ENCODE measurements at places on chromosomes 2 and 18.

GRCh38 chr2:25125976-25126375 lies 42.4 kb downstream of the POMC start:
- no peak overlapping the region for H3K27ac ChIP-seq
- H3K27me3 ChIP-seq: peaks cover 15% of the 10 kb centered on the region
- DNase-seq: no peak
- no peak overlapping the region for H3K4me3 ChIP-seq
- H3K36me3 ChIP-seq: no peaks in the 10 kb centered on the region

- no peak overlapping the region for H3K27ac ChIP-seq
- H3K36me3 ChIP-seq: no peaks in the 10 kb centered on the region
- DNase-seq: no peak
- no peaks in the 10 kb centered on the region for H3K27me3 ChIP-seq
Observed at GRCh38 chr2:237184919-237185552, 99.3 kb downstream of the COPS8 start.

- no peaks in the 10 kb centered on the region for H3K27me3 ChIP-seq
- no peaks in the 10 kb centered on the region for H3K36me3 ChIP-seq
- H3K27ac ChIP-seq: no peak overlapping the region
- H3K4me1 ChIP-seq: no peaks in the 10 kb centered on the region
- no peak for DNase-seq
- no peak overlapping the region for H3K4me3 ChIP-seq
Observed at GRCh38 chr2:3000968-3001367, 376.6 kb downstream of the EIPR1 start.

DNA sequence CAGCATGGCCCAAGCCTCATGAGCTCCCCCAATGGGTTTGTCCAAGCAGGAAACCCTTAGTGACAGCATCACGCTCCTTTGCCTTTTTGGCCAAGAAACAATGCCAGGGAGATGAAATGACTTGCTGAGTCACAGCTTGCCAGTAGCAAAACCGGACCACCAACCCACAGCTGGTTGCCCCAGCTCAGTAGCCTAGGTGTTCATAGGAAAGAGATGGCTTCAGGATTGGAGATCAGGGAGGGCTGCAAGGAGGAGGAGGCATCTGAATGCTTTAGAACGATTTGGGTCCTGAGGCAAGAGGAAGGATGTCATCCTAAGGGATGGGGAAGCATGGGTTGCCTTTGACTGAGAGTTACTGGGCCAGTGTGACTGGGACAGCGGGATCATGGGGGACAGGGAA lies 116.7 kb downstream of the CELF4 start:
- DNase-seq: no peak
- no peak overlapping the region for H3K4me3 ChIP-seq
- H3K36me3 ChIP-seq: no peaks in the 10 kb centered on the region
- no peak overlapping the region for H3K27ac ChIP-seq
- H3K27me3 ChIP-seq: no peaks in the 10 kb centered on the region
- H3K4me1 ChIP-seq: no peaks in the 10 kb centered on the region

- peaks cover 19% of the 10 kb centered on the region for H3K4me1 ChIP-seq
- no peak overlapping the region for H3K27ac ChIP-seq
- H3K36me3 ChIP-seq: no peaks in the 10 kb centered on the region
- H3K27me3 ChIP-seq: no peaks in the 10 kb centered on the region
Observed at GRCh38 chr2:196516564-196516963, 123.0 kb upstream of the CCDC150 start.

- no peak for DNase-seq
- no peak overlapping the region for H3K27ac ChIP-seq
- peaks cover 16% of the 10 kb centered on the region for H3K4me1 ChIP-seq
- no peak overlapping the region for H3K4me3 ChIP-seq
- H3K27me3 ChIP-seq: no peaks in the 10 kb centered on the region
Observed at GRCh38 chr2:88058191-88058590, 2.6 kb upstream of the KRCC1 start.

DNA sequence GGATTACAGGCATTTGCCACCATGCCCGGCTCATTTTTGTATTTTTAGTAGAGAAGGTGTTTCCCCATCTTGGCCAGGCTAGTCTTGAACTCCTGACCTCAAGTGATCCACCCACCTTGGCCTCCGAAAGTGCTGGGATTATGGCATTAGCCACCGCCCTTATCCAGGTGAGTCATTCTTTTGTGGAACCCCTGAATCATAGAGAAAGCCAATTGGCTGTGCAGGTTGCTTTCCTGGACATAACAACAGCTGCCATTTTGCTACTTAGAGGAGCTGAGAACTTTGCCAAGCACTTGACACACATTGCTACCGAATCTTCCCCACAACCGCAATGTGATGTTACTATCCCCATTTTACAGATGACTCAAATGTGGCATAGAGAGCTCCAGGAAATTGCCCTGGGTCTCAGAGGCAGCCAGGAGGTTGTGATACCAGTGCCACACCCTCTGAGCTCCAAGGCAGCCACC lies 36.0 kb downstream of the SETBP1 start:
- no peak overlapping the region for H3K4me3 ChIP-seq
- H3K27ac ChIP-seq: peak overlapping the region; percentile 37
- H3K36me3 ChIP-seq: no peaks in the 10 kb centered on the region
- no peak for DNase-seq
- peaks cover 24% of the 10 kb centered on the region for H3K4me1 ChIP-seq

- no peak for DNase-seq
- H3K36me3 ChIP-seq: no peaks in the 10 kb centered on the region
- H3K27me3 ChIP-seq: no peaks in the 10 kb centered on the region
- H3K4me3 ChIP-seq: no peak overlapping the region
Observed at GRCh38 chr2:109322641-109323040, 193.6 kb downstream of the SH3RF3 start.

GRCh38 chr2:86617738-86618137 lies 5.9 kb downstream of the RNF103 start:
- DNase-seq: no peak
- H3K27me3 ChIP-seq: no peaks in the 10 kb centered on the region
- peaks cover 4% of the 10 kb centered on the region for H3K36me3 ChIP-seq
- H3K27ac ChIP-seq: no peak overlapping the region
- H3K4me3 ChIP-seq: no peak overlapping the region
- H3K4me1 ChIP-seq: peaks cover 3% of the 10 kb centered on the region

DNA sequence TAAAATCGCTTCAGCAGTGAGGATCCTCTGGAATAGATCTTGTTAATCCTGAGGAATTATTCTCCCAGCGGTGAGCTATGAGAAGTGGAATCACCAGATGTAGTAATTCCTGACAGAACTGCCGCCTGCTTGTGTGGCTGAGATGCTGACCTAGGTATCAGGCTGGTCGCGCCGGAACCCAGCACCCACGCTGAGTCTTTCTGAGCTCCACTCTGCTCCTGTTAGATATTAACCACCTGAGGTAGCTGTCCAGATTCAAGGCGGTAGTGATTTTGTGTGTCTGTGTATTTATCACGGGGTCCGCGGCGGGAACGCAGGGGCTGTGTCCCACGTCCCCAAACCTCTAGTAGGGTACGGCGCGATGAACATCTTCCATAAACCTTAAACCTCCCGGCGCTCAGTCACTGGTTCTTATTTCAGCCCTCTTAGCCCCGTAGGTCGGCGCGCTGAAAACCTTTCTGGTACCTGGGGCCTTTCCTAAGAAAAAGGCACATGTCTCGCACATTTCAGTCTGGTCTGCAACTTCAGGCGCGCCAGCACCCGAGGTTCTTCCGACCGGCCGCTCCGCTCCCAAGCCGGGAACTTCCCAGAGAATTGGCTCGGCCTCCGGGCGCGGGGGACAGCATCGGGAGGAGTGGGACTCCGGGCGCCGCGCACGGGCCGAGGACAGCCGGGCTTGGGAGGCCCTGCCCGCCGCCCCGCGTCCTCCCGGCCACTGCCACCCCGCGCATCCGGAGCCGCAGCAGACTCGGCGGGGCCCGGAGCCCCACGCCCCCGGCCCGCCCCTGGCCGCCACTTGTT lies 542 bp upstream of the CNNM3 start:
- peak overlapping the region; percentile 91 for H3K27ac ChIP-seq
- peak overlapping the region; percentile 91 for H3K4me3 ChIP-seq
- peaks cover 44% of the 10 kb centered on the region for H3K4me1 ChIP-seq
- H3K36me3 ChIP-seq: peaks cover 32% of the 10 kb centered on the region

- H3K4me1 ChIP-seq: no peaks in the 10 kb centered on the region
- H3K4me3 ChIP-seq: no peak overlapping the region
- H3K36me3 ChIP-seq: no peaks in the 10 kb centered on the region
- no peak for DNase-seq
- no peak overlapping the region for H3K27ac ChIP-seq
- H3K27me3 ChIP-seq: peaks cover 3% of the 10 kb centered on the region
Observed at GRCh38 chr2:222057347-222058073, 241.3 kb downstream of the PAX3 start.

- H3K4me1 ChIP-seq: no peaks in the 10 kb centered on the region
- no peak for DNase-seq
- no peaks in the 10 kb centered on the region for H3K36me3 ChIP-seq
- no peak overlapping the region for H3K4me3 ChIP-seq
Observed at GRCh38 chr2:239903210-239903609, 121.9 kb downstream of the NDUFA10 start.

- H3K4me3 ChIP-seq: no peak overlapping the region
- no peaks in the 10 kb centered on the region for H3K27me3 ChIP-seq
- no peaks in the 10 kb centered on the region for H3K4me1 ChIP-seq
- DNase-seq: no peak
- no peaks in the 10 kb centered on the region for H3K36me3 ChIP-seq
Observed at GRCh38 chr2:104428155-104428554, 425.8 kb upstream of the POU3F3 start.

GRCh38 chr18:23438046-23438377 lies 15.1 kb upstream of the RIOK3 start:
- peak overlapping the region; percentile 67 for H3K4me3 ChIP-seq
- H3K4me1 ChIP-seq: peaks cover 22% of the 10 kb centered on the region
- peak overlapping the region; percentile 68 for H3K27ac ChIP-seq
- no peaks in the 10 kb centered on the region for H3K27me3 ChIP-seq

DNA sequence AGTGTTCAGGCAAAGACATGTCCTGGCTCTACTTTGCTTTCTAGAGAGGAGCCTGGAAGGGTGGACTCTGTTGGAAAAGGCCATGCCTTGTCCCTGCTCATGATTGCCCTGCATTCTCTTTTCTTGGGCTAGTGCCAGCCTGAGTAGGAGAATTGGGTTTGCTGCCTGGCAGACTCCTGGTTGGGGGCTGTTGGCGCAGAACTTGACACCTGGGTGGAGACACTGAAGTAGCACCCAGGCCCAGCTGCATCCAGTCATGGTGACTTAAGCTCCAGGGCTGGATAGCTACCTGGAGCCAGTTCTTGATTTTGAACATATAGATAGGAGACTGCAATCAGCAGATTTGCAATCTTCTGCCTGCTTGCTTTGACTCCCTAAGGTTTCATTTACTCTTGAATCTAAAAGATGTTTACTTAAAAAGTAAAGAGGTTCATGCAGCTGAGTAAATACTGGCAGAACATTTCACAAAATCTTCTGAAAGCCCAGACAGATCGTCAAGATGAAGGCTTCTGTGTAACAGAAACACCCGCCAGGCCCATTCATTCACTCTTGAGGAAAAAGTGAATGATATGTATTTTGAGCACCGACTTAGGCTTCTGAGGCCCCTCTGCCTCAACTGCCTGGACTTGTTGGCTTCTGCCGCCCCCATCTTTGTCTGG lies 38.0 kb upstream of the YWHAQ start:
- H3K4me1 ChIP-seq: peaks cover 20% of the 10 kb centered on the region
- no peaks in the 10 kb centered on the region for H3K27me3 ChIP-seq
- DNase-seq: no peak
- H3K27ac ChIP-seq: no peak overlapping the region

DNA sequence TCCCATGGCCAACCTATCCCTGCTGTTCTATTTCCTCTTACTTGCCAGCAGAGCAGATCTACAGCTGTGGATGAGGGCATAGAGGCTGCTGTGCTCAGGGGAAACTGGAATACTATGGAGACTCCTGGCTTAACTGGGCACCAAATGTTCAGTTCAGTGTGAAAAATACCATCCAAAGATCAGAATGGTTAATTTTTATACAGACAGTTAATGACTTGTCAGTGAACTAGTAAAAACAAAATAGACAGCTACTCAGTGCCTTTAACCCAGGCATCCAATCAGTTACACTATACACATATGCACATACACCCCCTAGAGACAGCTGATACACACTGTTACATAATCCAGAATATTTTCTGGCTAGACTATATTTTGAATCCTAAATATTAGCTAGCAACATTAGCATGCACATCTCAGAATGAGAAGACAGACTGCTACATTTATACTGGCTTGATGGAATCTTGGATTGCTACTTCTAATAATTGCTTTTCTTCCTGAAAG lies 59.1 kb upstream of the WIPF1 start:
- DNase-seq: no peak
- H3K4me3 ChIP-seq: no peak overlapping the region
- no peaks in the 10 kb centered on the region for H3K4me1 ChIP-seq
- H3K36me3 ChIP-seq: no peaks in the 10 kb centered on the region
- H3K27ac ChIP-seq: no peak overlapping the region

- peak; percentile 46 for DNase-seq
- H3K4me1 ChIP-seq: peaks cover 5% of the 10 kb centered on the region
- peak overlapping the region; percentile 96 for H3K4me3 ChIP-seq
- H3K36me3 ChIP-seq: no peaks in the 10 kb centered on the region
- no peaks in the 10 kb centered on the region for H3K27me3 ChIP-seq
Observed at GRCh38 chr2:47907039-47907781, 912 bp upstream of the FBXO11 start.
